ENCODE measurements at places on chromosomes 2 and 18.
A peak's percentile ranks its signal among the peaks of the same experiment; 100 is the strongest.

DNA sequence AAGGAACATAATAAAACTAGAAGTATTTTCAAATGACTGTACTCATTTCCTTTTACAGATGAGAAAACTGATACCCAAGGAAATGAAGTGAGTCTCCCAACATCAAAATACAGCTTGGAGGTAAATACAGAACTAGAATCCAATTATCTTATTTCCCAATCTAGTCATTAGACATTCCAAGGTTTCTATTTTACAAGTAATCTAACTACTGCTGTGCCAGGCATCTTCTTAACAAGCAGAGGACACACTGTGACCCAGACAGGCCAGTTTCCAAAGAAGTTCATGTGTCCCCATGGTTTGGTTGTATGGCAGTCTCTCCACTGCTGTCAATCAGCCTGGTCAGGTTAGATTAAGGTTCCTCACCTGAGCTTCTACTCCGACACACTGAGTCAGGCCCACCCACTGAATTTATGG lies 143.5 kb downstream of the THADA start:
- no peak for DNase-seq

DNA sequence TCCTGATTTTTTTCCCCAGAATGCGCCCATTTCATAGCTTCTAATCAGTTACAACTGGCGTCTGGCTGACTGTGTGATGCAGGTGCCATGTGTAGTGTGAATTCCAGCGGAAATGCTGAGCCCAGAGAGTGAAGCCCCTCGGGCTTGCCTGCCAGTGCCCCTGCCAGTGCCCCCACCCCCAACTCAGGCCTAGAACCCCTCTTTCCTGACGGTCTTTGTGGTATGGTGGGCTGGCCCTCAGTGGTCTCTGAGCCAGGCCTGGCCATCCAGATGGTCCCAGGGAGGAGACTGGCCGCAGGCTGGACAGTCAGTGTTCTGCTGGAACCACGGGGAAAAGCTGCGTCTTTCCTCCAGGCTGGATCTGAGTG lies 3.1 kb downstream of the RAMP1 start:
- no peak for DNase-seq

DNA sequence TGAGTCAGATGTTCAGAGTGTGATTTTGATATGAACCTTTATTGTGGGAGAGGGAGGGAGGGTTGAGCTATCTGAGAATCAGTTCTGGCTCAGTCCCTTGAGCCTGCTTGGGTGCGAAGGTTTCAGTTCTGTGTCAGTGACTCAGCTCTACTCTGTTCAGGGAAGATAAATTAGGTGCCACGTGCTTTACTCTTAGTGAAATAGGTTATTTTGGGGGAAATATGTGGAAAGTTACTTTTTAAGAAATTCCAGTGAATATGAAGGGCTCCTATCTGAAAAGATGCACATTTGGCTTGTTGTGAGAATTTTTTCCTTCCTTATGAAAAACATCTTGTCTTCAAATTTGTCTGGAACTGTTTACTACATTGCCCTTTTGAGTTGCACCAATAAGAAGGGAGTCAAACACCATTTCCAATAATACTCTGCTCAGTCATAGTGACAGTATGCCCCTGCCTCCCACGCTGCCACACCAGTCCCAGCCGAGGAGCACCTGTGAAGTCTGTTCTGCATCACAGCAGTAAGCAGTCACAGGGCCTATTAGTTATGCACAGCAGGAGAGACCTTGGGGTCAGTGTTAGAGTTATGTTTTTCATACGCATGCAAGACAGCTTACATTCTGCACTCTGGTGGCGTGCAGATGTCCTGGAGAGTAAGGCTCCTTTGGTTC lies 32.8 kb upstream of the DNAH7 start:
- DNase-seq = no peak

DNA sequence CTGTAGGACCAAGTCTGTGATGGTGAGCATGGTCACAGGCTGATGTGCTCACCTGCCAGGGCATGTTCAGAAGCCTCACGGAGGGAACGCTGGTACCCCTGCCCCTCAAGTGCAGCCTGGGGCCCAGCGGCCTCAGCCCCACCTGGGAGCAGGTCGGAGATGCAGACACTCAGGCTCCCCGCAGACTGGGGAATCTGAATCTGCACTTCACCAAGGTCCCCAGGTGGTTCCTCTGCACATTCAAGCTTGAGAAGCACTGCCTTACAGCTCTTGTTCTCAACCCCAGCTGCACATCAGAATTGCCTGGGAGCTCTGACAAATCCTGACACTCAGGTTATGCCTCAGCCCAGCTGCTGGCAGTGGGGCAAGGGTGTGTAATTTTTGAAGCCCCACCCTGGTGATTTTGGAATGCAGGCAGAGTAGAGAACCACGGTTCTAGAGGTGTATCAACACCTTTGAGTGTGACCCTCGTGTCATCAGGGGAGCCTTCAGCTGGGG lies 54.8 kb downstream of the CRACDL start:
- DNase-seq = no peak

GRCh38 chr2:221833966-221834365 lies 261.9 kb upstream of the EPHA4 start:
- DNase-seq = no peak

DNA sequence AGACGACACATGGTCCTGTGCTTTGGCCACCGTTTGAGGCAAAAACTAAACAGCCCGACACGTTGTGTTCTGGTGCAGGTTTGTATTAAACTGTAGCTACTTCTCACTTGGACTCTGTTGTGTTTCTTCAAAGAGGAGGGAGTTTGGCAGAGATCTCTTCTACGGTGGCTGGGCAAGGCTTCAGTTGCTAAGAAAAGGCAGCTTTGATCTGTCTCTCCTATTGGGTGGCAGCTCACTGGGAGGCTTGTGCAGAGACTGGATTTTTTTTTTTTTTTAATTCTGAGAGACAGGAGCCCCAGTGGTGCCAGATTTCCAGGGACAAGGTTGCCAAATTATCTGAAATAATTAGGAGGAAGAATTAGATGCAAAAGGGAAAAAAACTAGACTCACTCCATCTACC lies 20.2 kb upstream of the MAPRE3 start:
- DNase-seq = no peak

GRCh38 chr2:239120664-239121063 lies 272.8 kb downstream of the TWIST2 start:
- no peak for DNase-seq

DNA sequence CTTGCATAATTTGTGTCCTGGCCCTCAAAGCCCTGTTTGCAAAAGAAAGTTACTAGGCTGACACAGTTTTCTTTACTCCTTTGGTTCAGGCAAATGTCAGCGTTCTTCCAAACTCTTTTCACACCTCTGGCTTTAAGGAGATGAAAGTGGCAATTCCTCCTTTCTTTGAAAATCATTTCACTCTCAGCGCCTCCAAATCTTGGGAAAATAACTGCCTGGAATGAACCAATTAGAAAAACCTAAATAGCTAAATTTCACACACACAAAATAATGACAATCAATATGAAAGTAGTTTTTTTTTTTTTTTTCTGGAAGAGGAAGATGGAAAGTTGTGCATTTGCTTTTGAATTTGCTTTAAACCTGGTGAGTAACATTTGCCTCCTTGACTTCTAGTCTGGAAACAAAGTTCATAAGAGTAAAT lies 1.7 kb downstream of the MEIS1 start:
- no peak for DNase-seq

DNA sequence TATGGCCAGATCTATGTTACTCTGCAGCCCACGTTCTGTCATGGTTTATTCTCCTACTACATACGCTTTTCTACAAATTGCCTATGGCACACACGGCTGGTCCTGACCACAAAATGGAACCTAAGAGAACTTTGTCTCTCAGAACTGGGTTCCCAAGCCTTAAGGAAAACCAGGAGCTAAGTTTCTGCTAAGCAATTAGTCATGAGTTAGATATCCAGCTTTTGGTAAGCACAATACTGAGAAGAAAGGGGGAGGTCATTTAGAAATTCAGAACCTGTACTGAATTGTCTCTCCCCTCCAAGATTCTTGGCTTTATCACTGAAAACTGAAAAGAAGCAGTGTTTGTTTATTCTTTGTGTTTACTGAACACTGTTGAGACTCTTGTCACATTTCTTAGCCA lies 283.5 kb upstream of the TANK start:
- no peak for DNase-seq

GRCh38 chr2:172893671-172894070 lies 158.0 kb downstream of the RAPGEF4 start:
- no peak for DNase-seq

DNA sequence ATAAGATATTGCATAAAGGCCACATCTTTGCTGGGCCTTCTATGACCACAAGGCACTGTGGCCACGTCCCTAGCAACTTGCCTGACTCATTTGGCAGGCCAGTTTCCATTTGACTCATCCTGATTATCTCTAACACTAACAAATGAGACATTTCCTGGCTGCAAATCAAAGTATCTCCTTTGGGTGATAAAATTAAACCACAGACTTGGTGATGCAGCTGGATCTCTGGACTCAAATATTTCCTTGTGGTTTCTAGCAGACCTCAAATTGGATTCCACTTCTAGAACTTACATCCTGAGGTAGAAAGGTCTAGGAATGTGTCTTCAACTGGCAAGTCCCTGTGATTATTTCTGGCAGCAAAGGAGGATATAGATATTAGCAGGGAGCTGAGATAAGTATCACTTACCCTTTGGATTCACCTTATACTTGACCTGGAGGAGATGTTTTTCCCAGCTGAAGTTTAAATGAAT lies 167.9 kb upstream of the NXPH2 start:
- DNase-seq = no peak

DNA sequence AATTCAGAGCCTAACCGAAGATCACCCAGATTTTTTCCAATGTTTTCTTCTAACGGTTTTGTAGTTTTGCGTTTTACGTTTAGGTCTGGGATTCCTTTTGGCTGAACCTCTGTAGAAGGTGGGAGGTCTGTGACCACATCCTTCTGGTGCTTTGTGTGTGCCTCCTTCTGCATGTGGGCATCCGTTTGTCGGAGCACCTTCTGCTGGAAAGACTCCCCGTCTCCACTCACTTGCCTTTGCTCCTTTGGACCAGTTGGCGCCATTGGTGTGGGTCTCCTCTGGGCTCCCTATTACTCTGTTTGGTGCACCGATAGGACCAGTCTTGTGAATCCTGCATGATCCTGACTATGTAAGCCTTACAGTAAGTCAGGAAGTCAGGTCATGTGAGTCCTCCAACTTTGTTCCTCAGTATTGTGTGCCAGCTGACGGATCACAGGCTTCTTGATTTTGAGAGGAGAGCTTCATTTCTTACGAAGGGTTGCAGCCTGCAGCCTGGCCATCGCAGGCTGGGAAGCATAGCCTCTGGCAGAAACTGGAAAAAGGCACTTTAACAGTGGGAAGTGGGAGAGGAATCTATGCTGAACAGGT lies 13.6 kb downstream of the AQP12A start:
- DNase-seq = no peak

- no peak for DNase-seq
Observed at GRCh38 chr2:182186132-182186735, 200.6 kb downstream of the PPP1R1C start.

DNA sequence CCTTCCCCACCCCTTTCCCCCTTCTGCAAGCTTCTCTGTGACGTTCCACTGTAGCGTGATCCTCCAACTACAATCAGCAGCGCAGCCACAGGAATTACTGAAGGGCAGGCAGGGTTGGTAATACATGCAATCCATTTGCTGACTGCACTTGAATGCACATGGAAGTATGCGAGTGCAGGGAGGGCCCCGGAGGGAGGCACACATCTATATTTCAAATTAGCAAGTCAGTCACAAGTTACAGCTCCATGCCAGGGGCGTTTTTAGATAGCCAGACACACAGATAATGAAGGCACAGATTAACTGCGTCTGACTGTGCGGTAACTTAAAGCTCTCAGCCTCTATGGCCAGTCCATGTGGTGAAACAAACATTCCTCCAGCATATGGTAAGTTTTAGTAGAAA lies 209.2 kb upstream of the GATA6 start:
- no peak for DNase-seq

GRCh38 chr2:47274054-47274782 lies 119.1 kb upstream of the STPG4 start:
- no peak for DNase-seq

- peak; percentile 67 for DNase-seq
Observed at GRCh38 chr2:23566241-23567142, 181.5 kb downstream of the KLHL29 start.

DNA sequence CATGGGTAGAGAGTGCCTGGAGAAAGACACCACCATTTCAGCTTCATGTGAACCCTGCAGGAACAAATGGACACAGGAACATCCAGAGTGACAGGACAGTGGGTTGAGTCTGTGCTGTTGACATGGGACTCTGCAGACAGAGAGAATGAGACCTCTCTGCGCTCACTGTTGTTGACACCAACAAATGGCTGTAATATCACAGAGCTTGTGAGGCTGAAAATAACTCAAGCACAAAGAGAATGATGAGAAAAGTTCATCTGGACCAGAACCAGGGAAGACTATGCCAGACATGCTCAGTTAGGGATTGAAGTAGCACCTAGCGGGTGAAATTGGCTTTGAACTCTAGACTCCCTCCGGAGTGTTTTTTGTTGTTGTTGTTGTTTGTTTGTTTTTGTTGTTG lies 37.0 kb upstream of the YWHAQ start:
- DNase-seq = no peak

DNA sequence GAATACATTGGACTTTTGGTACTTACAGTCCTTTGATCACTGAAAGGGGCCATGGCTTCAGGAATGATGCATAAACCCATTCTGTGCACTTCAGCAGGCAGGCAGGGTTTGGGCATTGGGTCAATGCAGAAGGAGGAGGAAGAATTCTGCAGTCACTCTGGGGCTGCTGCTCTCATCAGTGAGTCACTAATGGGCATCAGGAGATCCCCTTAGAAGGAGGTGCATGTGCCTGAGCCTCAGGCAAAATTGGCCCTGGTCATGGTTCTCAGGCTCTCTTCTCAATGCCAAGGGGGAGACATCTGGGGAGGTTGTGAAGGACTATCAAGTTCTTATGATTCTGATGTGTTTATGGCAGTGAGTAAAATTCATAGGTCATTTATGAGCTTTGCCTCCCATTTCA lies 52.0 kb upstream of the TNP1 start:
- DNase-seq = no peak

- peak; percentile 86 for DNase-seq
Observed at GRCh38 chr2:200585730-200586643, at the start of gene AOX1. Gene AOX1 (plus strand): TSS chr2:200586014. CDS start chr2:200586109, 95 bp downstream.

GRCh38 chr2:208057108-208057507 lies 31.8 kb upstream of the PLEKHM3 start:
- DNase-seq = no peak

DNA sequence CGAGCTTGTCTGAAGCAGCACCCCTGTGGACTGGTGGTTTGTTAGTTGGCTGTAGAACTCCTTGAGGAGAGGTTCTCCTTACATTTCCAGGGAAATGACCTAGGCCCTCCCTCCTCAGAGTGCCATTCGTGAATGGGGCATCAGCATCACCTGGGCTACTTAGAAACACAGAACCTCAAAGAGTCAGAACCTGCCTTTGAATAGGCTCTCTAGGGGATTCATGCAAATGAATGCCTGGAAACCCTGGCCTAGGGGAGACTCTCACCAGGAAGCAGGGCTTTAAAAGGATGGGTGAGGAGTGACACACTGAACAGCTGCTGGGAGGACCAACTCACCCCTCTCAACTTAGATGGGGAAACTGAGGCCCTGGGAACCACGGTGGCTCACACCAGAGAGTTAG lies 2.1 kb upstream of the MOCOS start:
- DNase-seq = no peak

DNA sequence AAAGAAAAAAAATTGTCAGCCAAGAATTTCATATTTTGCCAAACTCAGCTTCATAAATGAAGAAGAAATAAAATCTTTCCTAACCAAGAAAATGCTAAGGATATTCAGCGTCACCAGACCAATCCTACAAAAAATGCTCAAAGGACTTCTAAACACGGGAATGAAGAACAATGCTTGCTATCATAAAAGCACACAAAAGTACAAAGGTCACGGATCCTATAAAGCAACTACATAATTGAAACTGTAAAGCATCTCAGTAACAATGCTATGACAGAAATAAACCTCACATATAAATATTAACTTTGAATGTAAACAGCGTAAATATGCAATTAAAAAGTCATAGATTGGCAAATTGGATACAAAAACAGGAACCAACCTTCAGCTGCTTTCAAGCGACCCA lies 1314.6 kb upstream of the GYPC start:
- DNase-seq = no peak

Data from H9 (cell line).